ENCODE measurements at places on chromosomes 5 and 9.

DNA sequence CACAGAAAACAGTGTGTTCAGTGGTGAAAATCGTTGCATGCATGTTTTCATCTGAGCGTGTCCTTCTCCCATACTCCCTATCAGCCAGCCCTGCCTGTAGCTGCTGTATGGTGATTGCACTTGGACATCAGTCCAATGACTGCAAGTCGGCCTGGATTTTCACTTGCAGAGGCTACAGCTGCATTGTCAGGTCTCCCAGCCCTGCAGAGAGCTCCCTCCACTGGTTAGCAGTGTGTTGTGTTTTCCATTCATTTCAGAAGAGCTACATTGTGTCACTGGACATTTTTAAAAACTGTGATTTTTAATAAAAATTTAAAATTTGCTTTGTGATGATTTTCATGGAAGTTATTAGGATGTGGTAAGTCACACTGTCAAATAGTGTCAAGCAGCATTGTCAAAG is 96.6 kb downstream of the SYK start:
- no peak for DNase-seq

- DNase-seq, result no peak
These were observed 99.9 kb downstream of the GABRB2 start for GRCh38 chr5:161446655-161447054.

GRCh38 chr5:60972231-60972630 is 27.2 kb downstream of the NDUFAF2 start:
- no peak for DNase-seq

- DNase-seq, result no peak
These were observed 4.1 kb downstream of the IPPK start for GRCh38 chr9:92665836-92666235.

DNA sequence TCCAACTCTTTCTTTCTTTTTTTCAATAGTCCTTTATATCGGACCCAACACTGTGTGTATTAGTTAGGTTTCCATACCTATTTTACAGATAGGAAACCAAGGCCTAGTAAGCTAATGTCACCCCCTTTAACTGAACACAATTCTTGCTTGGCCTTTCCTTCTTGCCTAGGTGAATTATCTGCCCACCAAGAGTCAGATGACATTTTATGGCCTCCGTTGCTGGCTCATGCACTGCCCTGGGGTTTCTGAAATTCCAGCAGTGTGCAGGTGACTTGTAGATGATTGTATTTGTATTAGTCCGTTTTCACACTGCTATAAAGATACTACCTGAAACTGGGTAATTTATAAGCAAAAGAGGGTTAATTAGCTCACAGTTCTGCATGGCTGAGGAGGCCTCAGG is 293.8 kb downstream of the GAS1 start:
- no peak for DNase-seq

DNA sequence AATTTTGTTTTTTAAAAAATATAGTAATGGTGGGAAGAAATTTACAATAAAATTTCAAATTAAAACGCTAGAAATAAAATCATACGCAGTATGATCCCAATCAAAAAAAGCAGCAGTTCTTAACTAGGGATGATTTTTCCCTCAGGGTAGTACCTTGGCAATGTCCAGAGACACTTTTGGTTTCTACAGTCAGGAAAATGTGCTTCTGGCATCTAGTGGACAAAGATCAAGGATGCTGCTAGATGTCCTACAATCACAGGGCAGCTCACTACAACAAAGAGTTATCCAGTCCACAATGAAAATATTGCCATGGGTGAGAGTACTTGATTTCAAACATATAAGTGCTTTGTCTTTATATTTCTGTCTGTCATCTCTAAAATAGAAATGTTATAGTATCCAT is 400.2 kb upstream of the SGCD start:
- no peak for DNase-seq

GRCh38 chr5:446883-447263 is 3.9 kb downstream of the EXOC3 start:
- no peak for DNase-seq

DNA sequence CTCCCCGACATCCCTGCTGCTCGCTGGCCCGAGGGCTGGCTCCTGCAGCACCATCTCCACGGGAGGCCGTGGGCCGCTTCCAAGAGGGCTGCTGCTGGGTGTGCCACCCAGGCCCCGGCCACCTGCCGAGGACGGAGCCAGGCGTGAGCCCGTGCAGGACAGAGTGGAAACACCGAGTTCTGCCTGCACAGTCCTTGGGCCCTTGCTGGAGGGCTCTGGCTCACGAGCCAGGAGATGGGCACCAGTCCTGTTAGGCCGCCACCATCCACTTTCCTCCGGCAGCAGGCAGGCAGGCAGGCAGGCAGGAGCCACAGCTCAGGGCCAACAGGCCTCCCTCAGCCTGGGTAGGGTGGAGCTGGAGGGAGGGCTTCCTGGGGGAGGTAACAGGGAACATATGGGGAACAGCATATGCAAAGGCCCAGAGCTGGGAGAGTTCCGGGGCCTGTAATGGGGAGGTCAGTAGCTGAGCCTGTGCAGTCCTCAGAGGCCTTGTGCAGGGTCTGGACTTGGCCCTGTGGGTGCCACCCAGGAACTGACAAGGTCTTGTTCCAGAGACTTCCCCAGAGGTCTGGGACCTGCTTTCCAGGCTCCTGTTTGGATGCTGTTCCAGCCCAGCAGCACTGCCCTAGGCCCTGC is 31.9 kb downstream of the RXRA start:
- DNase-seq, result no peak

DNA sequence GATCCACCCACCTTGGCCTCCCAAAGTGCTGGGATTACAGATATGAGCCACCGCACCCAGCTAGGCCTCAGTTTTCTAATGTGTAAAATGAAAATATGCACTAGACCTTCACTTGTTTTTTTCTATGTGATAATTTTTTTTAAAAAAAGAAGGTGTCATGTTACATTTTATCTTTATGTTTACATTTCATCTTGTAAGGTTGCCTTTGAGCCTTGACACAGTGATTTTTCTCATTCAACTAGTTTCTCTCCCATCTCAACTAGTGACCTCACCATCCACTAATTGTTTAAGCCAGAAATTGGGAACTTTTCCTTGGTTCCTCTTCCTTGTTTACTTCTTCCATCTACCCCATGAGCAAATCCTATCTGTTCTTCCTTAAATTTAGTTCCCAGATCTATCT is 21.5 kb downstream of the TMC1 start:
- DNase-seq, result no peak

GRCh38 chr5:109956884-109957283 is 267.2 kb downstream of the MAN2A1 start:
- DNase-seq, result no peak

GRCh38 chr9:114031948-114032840 is 45.9 kb downstream of the AMBP start:
- no peak for DNase-seq

GRCh38 chr5:55511010-55511409 is 23.8 kb downstream of the PLPP1 start:
- no peak for DNase-seq

DNA sequence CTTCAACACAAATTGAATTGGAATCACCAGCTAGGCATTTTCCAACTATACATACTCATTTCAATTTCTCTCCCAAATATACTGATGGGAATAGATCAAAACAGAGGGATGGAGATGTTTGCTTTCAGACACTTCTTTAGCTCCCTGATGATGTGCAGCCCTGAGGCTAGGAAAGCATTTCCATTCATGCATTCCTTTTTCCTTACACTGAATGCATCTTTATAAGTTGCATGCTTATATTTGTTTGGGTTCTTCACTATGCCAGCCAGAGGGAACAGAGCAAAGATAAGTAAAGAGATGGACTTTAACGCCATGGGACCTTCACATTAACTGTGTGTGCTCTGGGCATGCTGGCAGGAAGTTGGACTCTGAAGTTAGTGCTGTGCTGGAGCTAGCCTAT is 696.5 kb upstream of the CDH9 start:
- DNase-seq, result no peak

DNA sequence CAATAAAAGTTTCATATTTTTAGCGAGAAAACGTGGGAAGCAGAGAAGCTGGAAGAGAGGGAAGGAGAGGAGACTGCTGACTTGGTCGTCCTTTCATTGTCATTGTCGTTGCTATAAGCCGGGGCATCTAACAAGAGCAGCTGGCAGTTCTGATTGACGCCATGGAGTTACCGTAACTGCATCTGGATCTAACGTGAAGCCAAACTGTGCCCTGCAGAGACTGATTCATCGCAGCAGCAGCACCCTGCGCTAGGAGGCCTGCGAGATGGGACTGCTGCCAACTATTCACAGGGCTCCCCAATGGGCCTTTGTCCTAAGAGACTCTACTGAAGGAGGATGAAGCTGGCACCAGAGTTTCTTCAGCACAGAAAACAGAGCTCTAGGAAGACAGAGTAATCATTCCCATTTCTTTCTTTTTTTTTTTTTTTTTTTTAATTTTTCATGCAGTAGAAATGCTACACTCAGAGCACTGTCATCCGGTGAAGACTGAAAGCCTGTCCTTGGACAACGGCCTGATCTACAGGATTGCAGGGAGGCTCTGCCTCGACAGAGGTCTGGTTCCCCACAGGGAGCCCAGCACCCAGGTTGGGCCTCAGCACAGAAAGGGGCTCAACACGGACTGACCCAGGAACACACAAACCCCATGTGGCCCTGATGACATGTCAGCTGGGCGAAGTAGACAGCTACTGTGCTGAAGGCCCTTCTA is 47.8 kb downstream of the RETREG1 start:
- no peak for DNase-seq

- DNase-seq, result no peak
These were observed 52.8 kb downstream of the ATP10B start for GRCh38 chr5:160799184-160799583.

- no peak for DNase-seq
These were observed 76.7 kb downstream of the PDE4D start for GRCh38 chr5:59816654-59817300.

GRCh38 chr9:93786204-93786603 is 169.0 kb downstream of the BARX1 start:
- no peak for DNase-seq

- no peak for DNase-seq
These were observed 55.8 kb upstream of the PTCH1 start for GRCh38 chr9:95572381-95573151.

DNA sequence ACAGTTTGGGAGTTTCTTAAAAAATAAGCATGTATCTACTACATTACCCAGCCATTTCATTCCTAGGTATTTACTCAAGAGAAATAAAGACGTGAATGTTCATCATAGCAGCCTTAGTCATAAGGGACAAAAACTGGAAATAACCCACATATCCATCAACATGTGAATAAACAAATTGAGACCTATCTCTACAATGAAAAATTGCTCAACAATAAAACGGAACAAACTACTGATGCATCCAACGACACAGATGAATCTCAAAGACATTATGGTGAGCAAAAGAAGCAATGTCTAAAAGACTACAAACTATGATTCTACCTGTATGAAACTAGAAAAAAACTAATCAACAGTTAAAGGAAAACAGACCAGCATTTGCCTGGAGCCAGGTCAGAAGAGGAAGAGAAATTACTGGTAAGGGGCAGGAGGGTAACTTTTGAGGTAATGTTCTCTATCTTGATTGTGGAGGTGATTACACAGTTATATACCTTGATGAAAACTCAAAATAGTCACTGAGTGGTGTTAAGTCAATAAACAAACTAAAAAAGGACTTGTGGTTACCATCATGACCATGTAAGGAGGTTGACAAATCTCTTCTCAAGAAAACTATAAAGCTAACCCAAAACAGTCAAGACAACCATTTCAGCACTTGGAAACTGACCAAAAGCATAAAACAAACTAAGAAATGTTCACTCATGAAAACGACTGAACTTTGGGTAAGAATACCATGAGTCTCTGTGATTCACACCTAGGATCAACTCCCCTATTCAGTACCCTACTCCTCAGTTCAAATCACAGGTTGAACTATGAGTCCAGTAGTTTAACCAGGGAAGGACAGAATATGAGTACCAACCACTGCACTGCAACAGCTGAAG is 10.4 kb downstream of the UIMC1 start:
- DNase-seq, result no peak

GRCh38 chr5:142421228-142421617 is 96.4 kb upstream of the SPRY4 start:
- DNase-seq, result no peak

GRCh38 chr5:76084496-76085242 is 1.5 kb downstream of the SV2C start:
- no peak for DNase-seq

- no peak for DNase-seq
These were observed 59.3 kb downstream of the TRIO start for GRCh38 chr5:14202462-14202861.

- no peak for DNase-seq
These were observed 91.2 kb downstream of the PAX5 start for GRCh38 chr9:36942891-36943290.

DNA sequence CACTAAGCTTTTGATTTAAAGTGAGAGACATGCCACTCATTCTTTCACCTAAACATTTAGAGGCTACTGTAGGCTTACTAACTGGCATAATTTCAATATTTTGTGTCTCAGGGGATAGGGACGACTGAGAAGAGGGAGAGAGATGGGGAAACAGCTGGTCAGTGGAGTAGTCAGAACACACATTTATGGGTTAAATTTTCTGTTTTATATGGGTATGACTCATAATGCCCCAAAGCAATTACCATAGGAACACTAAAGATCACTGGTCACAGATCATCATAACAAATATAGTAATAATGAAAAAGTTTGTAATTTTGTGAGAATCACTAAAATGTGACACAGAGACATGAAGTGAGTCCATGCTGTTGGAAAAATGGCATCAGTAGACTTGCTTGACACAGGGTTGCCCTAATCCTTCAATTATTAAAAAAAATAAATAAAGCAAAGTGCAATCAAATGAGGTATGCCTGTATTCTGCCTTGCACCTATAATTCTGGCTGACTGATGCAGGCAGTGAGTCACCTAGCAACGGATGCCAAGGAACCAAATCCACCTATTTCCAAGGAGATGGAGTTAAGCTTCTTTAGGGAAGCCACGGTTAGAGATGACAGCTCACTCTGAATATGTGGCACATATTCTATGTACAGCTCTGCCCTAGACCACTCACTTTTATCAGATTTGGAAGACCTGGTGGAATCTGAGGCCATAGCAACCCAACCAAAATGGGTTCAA is 166.1 kb downstream of the MARCHF11 start:
- no peak for DNase-seq

GRCh38 chr9:89903141-89903475 is 298.3 kb downstream of the GADD45G start:
- no peak for DNase-seq

DNA sequence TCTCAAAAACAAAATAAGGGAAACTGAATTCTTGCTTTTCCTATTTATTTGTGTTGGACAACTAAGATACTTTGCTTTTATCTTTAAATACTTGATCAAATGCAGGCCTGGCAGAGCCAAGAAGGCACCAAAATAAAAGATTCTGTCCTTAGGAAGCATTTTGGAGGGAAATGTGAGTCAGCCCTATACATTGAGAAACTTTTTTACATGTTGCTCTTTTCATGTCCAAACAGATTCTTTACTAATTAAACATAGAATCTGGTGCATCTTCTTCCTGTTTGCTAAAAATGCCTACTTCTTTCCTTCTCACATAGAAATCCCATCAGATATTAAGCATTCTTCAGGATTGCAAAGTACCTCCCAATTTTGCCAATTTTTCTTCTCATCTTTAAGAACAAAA is 1160.4 kb downstream of the EFNA5 start:
- DNase-seq, result no peak

- DNase-seq, result no peak
These were observed 27.3 kb downstream of the LHFPL2 start for GRCh38 chr5:78621291-78621738.
